ENCODE measurements at places on chromosomes 7 and 10. TPM values are rescaled to one million over a fixed set of nuclear protein-coding genes. Genes with fewer than 3 reads are reported as not detected.

AMZ1 gene
- total RNA-seq = 1.4 TPM

GPR26 gene
- total RNA-seq = 0.09 TPM

PLEKHA1 gene
- 39.7 TPM for total RNA-seq

OR2A5 gene
- total RNA-seq = not detected

FBXO24 gene
- total RNA-seq = 0.59 TPM

DIP2C gene
- total RNA-seq = 9.3 TPM

TM9SF3 gene
- total RNA-seq = 127 TPM

TMEM130 gene
- 2.9 TPM for total RNA-seq

PKD2L1 gene
- total RNA-seq = 0.20 TPM

LMBR1 gene
- total RNA-seq = 62.9 TPM

MKI67 gene
- total RNA-seq = 83.3 TPM

ENTPD1 gene
- 2.2 TPM for total RNA-seq

SCART1 gene
- total RNA-seq = 0.19 TPM

TFR2 gene
- 5.7 TPM for total RNA-seq

ZNF425 gene
- total RNA-seq = 4.0 TPM

SNCG gene
- 4.8 TPM for total RNA-seq

CALHM1 gene
- 0.34 TPM for total RNA-seq

- peak; percentile 69 for DNase-seq
Observed at GRCh38 chr7:68176974-68177373, 1180.3 kb downstream of the TYW1 start.

- no peak for DNase-seq
Observed at GRCh38 chr7:42285383-42285824, 48.4 kb upstream of the GLI3 start.

DNA sequence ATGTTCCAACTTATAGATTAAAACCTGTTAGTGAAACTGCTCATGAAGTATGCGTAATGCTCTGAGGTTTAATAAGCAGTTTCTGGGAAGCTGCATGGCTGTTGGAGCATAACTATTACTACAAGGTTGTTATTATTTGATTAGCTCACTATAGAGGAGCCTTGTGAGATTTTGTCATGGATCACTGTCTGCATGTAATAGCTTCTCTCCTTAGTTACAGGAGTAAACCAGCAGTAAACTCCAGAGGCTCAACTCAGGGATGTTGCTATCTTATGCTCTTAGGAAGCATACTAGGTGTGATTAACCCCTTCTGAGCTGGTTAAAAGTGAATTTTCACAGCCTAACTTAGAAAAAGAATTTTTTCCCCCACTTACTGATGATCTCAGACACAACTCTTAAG is 63.6 kb upstream of the IFRD1 start:
- no peak for DNase-seq

DNA sequence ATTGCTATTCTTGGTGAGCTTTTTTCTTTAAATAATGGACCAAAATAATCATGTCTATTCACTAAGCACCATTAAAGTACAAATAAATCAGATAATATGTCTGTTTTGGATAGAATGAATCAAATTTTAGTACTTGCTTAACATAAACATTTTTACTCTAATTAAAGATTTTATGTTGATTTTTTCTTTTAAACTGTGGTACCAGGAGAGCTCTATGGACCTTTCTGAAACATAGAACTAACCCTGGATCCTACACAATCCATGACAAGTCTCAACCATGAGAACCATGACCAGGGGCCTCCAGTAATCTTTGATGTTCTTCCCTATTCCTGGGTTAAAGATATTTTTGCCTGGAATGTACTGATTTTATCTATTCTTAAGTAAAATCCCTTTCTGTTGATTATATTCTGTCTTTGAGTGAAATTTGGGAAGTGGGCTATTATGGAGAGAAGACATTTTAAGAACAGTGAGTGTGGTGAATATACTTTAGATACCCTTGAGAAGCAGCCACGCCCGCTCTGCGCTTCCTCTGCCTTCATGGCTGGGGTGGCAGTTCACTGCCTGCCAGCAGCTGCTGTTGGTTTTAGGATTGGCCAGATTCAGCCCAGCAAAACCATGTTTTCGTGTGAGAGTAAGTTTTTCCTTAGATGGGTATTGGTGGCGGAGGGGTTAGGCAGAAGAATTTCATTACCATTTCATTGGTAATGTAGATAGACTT is 42.2 kb upstream of the BHLHA15 start:
- no peak for DNase-seq

DNA sequence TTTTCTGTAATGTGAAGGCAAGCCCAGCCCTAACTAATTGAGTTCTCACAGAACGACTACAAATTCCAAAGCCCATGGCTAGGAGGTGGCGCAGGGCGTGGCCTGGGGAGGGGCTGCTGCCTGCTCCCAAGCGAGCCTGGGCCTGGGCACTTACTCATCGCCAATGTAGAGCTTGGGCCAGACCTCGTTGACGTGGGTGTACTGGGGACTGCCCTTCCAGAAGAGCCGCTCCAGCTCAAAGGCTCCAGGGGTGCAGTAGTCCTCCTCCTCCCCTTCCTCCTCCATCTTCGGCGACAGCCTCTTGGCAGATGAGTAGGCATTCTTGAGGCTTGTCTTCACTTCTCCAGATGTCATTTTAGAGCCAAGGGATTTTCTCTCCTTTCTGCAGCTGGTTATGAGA is 53.3 kb upstream of the SAMD8 start:
- DNase-seq = no peak

- DNase-seq = no peak
Observed at GRCh38 chr10:110176141-110177030, 31.0 kb upstream of the MXI1 start.

DNA sequence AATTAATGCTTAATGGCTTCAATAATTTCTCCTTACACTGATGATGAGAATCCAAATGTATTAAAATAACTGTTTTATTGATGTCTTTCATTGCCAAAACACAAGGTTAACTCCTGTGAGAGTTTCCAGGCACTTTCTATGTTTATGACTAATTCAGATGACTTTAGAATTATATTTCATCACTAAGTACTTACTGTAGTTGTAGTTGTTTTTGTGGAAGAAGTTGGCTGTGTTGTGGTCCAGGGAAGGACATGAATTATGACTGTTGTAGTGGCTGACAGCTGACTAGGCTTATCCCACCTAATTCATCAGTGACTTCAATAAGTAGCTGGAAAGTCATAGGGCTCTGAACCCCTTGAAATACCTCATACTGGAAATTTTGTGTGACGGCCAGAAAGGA is 254.8 kb downstream of the HGF start:
- no peak for DNase-seq

GRCh38 chr7:108525327-108525984 is 479 bp downstream of the PNPLA8 start:
- DNase-seq = no peak

GRCh38 chr7:128170461-128170860 is 70.6 kb upstream of the LEP start:
- no peak for DNase-seq

- no peak for DNase-seq
Observed at GRCh38 chr10:8113616-8114015, 59.1 kb downstream of the GATA3 start.

GRCh38 chr7:31763548-31763947 is 76.5 kb downstream of the PPP1R17 start:
- DNase-seq = no peak

- no peak for DNase-seq
Observed at GRCh38 chr10:17200001-17200911, 1.2 kb downstream of the TRDMT1 start.

DNA sequence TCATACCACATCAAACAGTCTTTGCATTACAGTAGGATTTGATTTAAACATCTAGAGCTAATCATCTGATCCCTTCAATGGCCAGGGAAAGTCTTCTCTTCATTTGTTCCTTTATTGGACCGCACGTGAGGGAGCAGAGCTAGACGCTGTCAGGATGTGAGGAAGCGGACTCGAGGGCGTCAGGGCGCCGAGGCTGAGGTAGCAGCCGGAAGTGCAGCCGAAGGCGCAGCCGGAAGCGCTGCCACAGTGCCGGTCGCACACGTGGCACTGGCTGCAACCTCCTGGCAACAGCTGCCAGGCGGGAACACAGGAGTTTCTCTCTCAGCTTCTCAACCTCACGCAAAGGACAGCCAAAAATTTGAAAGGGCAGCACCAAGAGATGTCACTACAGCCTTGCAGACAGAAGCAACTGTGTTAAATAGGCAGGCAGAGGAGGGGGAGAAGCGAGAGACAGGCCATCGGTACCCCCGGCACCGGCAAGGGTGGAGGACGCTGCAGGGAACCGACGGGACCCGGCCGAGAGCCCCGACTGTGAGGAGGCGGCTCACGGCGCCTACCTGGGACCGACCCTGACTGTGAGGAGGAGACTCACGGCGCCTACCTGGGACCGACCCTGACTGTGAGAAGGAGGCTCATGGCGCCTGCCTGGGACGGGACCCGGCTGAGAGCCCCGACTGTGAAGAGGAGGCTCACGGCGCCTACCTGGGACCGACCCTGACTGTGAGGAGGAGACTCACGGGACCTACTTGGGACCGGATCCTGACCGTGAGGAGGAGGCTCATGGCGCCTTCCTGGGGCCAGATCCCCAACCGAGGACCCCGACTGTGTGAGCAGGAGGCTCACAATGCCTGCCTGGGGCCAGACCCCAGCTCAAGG is 32.3 kb downstream of the VIPR2 start:
- DNase-seq = no peak

DNA sequence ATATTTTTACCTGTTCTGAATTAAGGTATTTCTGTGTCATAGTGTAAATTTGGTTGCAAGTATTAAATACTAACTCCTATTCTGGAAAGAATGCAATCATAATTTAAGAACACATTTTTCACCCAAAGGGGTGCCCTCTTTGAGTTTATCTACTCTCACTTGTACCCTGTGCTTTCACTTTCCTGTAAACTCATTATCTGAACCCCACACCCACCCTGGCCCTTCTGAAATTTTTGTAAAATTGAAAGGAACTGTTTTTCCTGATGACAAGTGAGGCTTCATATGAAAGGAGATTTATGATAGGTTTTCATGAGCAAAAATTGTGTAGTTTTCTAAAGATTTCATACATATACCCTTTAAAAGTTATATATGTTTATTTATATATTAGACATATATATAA is 134.5 kb downstream of the WNT2 start:
- DNase-seq = no peak

DNA sequence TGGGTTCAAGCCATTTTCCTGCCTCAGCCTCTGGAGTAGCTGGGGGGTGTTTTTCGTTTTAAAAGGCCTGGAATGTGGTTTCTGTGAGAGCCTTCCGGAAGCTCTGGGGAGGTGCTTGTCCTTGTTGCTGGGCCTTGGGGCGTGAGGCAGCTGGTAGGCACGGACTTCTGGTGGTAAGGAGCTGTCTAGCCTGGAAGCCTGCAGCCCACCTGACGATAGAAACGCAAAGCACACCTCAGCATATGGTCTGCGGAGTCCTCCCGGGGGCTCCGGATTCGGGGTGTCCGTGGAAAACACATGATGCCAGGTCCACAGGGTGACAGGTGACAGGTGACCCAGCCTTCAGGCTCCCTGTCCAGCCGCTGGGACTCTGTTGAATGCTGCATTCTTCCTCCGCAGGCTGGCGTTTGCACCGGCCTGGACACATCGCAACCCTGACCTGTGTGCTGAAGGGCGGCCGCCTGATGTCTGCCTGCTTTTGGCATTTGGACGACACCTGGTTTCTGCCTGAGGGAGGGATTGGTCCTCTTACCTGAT is 37.3 kb downstream of the INPP5A start:
- DNase-seq = peak; percentile 21

DNA sequence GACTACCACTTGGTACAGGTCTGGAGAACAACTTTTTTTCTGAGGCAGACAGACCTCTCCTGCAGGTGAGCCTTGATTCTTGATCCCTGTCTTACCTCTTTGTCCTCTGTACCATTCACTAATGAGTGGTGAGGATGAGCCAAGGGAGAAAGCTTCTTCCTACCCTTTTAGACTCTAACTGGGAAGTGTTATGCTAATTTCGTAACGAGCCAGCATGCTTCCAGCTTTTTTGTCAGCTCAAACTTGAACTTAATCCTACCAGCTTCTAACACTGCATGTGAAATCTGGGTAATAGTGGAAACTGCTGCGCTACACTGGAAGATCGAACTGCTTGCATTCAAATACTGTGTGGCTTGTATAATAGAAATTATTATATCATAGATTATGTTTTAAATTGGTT is 87.0 kb downstream of the NEUROD6 start:
- DNase-seq = no peak

- DNase-seq = no peak
Observed at GRCh38 chr10:6009150-6009549, 31.8 kb upstream of the IL15RA start.

DNA sequence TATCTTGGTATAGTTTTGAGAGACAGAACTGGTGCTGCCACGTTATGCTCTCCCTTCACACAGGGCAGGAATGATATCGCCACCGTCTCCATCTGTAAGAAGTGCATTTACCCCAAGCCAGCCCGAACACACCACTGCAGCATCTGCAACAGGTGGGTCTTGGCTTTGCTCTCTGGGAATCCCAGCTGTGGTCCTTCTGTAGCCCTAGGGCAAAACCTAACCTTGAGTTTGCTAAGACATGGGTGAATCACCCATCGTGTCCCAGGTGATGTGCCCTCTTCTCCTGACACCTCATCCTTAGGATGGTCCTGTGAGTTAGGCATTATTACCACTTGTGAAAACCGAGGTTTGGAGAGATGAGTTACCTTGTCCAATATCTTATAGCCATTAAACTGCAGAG is 6.4 kb downstream of the ZDHHC16 start:
- DNase-seq = no peak

GRCh38 chr7:41627645-41628298 is 75.1 kb downstream of the INHBA start:
- DNase-seq = no peak

GRCh38 chr10:98415731-98416119 is 743 bp upstream of the PYROXD2 start:
- no peak for DNase-seq

DNA sequence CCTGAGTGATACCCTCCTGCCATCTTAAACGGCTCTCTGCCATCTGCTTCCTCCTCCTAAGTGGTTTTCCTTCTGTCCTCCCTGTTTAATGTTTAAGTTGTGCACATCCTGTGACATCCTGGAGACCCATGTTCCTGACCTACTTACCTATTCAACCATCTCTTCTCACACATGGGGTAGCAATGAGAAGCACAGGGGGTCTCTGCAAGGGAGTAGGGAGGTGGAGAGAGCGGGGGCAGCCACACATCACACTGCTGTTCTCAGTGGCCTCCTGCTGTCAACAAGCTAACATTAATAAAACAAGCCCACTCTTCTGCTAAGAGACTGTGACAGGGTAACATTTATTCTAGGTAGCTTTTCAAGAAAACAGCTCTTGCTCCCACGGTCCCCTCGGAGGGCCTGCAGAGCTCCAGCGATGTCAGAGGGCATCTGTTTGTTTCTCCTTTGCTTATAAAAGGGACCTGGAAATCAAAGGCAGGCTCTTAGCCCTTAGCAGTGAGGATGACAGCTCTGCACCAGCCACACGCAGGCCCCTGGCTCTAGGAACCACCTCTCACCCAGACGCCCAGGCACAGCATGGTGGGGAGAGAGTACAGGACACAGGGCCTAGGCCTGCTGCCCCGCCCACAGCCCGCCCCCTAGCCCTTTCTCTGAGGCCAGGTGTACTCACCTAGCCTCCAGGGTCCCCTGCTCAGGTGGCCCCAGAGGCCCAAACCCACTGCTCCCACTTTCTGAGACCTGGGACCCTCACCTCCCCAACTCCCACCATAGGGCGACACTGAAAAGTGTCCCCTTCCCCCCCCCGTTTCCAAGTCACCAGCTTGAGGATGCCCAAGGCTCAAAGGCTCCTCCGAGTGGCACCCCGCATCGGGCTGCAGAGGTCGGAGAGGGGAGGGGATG is 943 bp upstream of the SLC18A2 start:
- DNase-seq = peak; percentile 76
